ENCODE measurements at places on chromosomes 13 and 19. TPM values are rescaled to one million over a fixed set of nuclear protein-coding genes. Genes with fewer than 3 reads are reported as not detected.

Gene MCF2L
- 45.9 TPM for total RNA-seq

Gene LGALS7B
- total RNA-seq: not detected

Gene KLK13
- not detected for total RNA-seq

Gene CXCL17
- total RNA-seq: not detected

Gene UBXN6
- total RNA-seq: 107 TPM

Gene LRP3
- total RNA-seq: 17.4 TPM

Gene MUC16
- not detected for total RNA-seq

Gene KLHL1
- not detected for total RNA-seq

Gene NLRP5
- not detected for total RNA-seq

Gene ANKRD27
- 24.2 TPM for total RNA-seq

Gene CEACAM8
- not detected for total RNA-seq

Gene ALDH16A1
- 7.0 TPM for total RNA-seq

Gene ZNF229
- total RNA-seq: 7.9 TPM

Gene SLITRK1
- total RNA-seq: not detected

Gene MEDAG
- 3.2 TPM for total RNA-seq

Gene ATXN8OS
- total RNA-seq: not detected

Gene PRDX2
- total RNA-seq: 780 TPM

Gene TNNI3
- 8,663 TPM for total RNA-seq

Gene NLRP7
- total RNA-seq: not detected

Gene SMIM44
- total RNA-seq: not detected

Gene GPI
- total RNA-seq: 517 TPM

All from heart right ventricle (tissue), 16 donors.